ENCODE measurements at places on chromosomes 7 and 10.

DNA sequence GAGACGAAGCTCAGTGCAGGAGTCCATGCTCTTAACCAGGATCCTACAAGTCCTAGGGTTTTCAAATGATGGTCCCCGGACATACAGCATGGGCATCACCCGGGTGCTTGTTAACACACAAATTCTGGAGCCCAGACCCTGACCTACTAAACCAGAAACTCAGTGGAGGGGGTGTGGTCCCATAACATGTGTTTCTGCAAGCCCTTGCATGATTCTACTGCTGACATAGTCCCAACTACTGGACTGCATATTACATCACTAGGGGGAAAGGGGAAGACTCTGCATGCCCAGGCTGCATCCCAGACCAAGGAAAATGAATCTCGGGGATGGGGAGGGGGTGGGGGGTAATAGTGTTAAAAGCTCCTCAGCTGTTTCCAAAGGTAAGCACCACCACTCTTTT is 40.3 kb downstream of the GRB10 start:
- no peak for DNase-seq

GRCh38 chr10:11810313-11810766 is 12.8 kb upstream of the PROSER2 start:
- DNase-seq: peak; percentile 14

DNA sequence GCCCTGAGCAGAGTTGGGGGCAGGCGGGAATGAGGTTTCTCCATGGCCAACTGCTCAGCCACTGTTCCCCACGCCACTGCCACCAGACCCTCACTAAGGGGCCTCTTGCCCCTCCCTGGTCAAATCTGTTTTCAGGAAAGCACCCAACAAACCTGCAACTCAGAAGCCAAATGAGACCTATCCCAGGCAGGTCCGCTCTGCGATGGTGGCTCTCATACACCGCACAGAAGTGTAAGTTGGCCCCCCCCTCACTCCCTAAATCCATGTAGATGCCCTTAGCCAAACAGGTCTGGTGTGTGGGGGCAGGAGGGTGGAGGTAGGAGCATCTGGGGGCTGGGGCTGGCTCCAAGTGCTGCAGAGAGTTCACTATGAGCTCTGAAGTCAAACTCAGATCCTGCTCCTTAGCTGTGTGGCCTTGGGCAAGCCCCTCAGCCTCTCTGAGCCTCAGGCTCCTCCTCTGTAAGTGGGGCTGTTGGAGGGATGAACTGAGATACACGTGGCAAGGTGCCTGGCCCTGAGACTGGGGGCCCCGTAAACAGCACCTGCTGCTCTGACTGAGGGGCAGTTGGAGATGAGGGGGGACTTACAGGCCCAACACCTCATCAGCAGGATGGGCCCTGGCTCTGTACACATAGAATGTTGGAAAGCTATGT is 1.1 kb downstream of the MMRN2 start:
- no peak for DNase-seq

DNA sequence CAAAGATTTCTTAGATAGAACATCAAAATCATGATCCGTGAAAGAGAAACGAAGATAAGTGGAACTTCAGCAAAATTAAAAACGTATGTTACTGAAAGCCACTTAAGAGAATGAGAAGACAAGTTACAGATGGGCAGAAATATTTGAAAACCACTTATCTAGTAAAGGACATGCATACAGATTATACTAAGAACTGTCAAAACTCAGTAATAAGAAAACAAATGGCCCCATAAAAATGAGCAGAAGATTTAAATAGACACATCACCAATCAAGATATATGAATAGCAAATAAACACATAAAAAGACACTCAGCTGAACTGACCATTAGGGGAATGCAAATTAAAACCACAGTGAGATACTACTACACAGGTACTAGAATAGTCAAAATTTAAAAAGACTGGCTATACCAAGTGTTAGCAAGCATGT is 343.7 kb downstream of the PTEN start:
- DNase-seq: no peak

DNA sequence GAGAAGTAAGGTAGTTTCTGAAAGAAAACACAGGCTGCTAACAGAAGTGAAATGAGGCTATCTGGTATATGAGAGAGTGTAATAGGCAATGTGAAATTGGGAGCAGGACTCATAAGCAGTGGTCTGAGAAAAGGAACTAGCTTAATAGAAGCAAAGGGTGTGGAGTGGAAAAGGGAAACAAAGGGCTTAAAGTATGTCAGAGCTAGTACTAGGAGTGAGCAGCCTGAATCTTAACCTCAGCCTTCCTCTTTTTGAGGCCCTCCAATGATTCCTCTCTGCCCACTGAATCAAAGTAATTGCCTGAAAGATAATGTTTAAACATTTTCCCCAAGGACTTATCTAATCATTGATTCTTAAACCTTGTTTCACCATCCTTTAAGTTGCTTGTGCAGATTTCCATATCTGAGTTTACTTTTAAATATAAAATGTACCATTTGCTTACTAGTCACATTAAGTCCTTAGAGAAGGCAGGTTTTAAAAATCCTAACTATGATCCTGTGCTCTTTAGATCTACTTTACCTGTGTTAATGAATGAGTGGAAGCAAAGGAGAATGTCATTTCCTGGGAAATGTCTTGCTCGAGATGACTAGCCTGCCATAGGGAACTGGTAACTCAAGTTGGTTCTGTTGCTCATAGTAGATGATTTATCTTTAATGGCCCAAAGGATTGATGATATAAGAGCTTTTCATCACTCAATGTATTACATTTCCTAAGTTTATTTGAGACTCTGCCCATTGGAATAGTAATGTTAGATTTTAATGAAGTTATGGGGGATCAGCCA is 155.0 kb downstream of the SKAP2 start:
- no peak for DNase-seq

Measured in Calu3 (cell line).